Myocyte (in vitro differentiated cells): ENCODE measurements at places on chromosomes 1 and 21.

- no peak for DNase-seq
These were observed 33.9 kb downstream of the LHX9 start for GRCh38 chr1:197951089-197951488.

DNA sequence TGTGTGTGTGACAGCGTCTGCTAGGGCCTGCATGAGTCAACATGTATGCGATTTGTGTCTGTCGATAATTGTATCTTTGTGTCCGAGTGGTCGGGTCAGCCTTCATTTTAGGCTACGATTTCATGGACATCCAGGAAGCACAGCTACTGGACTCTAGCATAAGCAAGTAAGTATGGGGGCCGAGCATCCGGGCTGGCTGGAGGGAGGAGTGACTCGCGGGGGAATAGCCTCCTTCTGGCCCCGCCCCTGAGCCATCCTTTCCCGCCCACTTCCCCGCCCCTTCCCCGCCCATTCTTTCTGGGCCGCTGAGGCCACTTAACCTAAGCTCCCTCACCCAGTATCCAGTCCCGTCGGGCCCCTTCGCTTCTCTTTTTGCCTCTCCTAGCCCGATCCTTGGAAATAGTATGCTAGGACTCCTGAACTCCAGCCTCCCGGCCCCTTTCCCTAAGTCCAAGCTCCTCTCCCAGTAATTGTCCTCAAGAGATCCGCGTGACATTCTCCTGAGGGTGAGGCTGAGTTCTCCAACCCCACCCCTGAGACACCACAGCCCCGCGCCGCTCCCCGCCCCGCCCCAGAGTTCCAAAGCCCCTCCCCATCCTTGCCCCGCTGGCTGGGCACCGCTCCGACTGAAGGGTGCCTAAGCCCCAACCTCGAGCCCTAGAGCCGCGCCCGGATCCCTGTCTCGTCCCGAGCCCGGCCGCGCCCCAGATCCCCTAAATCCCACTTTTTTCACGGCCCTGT, 1.2 kb downstream of the MAP3K6 start:
- DNase-seq = peak; percentile 95

- no peak for DNase-seq
These were observed 699 bp downstream of the ECHDC2 start for GRCh38 chr1:52920791-52921291.

DNA sequence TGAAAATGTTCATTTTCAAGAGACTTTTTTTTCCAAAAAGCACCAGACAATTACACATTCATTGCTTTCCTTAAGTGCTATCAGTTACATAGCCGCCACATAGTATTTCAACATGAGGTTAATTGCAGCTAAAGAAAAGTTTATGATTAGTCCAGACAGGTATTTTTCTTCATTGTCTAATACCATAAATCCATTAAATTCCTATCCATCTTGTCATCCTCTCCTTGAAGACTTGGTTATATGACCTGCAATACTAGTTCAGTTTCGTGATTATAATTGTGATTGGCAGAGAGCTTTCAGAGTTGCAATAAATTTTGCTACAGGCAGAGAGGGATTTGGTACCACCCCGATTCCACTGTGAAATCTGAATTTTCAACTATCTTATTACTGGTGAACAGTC, 437.7 kb downstream of the GPATCH2 start:
- DNase-seq = no peak

- DNase-seq = no peak
These were observed 55.3 kb downstream of the MAN1C1 start for GRCh38 chr1:25671929-25672328.

DNA sequence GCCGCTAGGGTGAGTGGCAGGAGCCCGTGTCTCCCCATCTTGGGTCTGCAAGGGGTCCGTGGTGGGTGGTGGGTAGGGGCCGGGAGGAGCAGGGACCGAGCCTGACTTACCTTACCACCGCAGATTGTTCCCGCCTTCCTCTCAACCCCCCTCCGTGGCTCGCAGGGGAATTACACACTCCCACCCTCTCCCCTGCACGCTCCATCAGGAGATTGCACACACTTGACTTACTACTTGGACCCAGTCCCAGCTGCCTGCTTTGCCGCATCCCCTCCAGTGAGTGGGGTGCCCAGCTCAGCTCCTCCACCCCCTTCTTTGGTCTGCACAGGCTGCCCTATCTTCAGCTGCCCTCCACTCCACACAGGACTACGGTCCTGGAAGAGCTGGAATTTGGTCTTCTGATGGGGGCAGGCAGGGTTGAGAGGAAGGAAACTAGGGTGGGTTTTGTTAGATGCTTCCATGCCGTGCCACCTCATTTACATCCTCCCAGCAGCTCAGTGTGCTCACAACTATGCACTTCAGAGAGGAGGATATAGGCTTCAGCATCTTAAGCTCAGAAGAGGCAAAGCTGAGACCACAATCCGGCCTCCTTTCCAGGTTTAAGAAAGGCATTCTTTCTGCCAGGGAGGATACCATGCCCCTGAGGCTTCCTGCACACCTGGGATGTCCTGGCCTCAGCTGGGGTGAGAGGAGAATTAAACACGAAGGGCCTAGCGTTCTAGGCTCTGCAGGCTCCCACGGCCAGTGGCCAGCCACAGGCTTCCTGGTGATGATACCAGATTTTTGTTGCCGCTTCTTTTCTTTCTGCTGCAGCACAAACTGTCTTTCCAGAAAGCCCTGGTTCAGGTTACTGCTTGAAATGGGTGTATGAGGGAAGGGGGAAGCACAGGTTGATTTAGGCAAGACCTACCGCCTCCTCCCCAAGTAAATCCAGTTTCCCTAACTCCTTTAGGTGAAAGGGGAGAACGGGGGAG, 2.3 kb downstream of the KCNC4 start:
- no peak for DNase-seq

DNA sequence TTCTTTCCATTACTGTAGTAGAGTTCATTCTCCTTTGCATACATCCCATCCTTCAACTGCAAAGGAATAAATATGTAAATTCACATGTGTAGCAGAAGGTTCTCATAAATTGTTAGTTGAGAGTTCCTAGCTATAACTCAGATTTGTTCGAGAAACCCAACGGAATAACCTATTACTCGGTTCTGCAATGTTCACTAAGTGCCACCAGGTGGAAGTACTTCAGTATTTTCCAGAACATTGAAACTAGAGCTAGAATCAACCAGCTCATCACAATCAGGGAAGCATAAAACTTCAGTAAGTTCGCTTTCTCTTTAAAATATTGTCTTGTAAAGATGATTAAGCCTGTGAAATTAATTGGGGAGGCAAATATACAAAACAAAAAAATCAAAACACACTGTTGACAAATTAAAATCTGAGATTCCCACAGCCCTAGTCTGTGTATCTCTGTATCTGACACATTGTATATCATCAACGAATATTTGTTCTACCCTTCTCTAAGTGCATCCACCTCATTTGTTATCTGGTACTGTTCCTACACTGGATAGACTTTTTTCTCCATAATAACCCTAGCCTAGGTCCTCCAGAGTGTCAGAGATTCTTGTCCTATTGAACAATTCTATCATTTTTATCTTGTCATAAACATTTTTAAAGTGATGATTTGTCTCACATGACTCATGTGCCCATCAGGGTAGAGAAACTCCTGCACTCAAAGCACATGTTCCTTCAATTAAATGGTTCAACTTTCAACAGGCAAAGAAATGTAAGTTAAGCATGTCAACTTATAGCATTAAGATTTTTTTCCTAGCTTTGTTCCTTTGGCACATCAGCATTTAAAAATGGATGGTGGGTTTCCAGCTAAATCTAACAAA, 31.9 kb downstream of the MROH9 start:
- DNase-seq = peak; percentile 62

DNA sequence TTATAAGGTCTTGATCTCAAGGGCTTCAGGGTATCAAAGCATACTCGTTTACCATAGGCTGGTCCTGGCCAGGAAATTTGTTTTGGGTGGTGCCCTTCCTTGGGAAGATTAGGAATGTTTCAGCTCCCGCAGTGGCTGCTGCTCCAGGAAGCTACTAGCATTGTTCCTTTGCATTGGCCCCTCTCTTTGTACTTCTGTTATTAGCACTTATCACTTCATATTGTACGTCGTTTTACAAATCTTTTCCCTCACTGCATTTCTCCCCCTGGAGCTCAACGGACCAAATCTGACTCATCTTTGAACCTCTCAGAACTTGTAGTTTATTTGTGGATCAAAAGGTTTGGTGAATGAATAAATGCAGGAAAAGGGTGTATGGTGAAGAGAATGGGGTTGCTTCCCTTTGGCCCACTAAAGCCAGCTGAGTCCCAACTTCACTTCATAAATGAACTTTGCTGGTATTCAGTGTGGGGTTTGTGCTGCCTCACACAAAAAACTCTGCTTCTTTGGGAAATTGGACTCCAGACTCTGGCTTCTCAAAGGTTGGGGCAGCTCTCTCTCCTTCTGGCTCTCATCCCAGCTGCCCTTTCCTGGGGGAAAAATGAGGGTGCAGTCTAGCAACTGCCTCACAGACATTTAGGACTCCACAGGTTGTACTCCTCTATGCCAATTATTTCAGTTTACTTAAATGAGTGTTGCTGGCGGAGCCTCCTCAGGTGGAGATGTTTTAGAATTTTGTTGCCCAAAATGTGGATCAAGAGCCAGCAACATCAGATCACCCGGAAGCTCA, 5.9 kb downstream of the GNAT2 start:
- DNase-seq = no peak

DNA sequence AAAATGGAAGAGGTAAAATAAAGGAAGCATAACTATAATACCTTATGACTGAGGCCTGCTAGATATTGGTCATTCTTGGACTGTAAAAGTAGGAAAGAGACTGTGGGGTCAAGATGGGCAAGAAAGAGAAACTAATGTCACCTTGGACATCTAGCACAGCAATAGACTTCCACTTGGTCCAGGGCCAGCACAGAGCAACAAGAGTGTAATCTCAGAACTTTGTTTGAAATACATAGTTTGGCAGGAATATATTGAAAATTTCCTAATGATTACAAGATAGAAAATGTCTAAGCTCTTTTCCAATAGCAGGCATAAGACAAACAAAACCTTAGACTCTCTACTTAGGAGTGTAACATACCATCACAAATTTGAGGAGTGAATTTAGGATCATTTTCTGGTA, 4.6 kb downstream of the LRRC8C start:
- DNase-seq = no peak

DNA sequence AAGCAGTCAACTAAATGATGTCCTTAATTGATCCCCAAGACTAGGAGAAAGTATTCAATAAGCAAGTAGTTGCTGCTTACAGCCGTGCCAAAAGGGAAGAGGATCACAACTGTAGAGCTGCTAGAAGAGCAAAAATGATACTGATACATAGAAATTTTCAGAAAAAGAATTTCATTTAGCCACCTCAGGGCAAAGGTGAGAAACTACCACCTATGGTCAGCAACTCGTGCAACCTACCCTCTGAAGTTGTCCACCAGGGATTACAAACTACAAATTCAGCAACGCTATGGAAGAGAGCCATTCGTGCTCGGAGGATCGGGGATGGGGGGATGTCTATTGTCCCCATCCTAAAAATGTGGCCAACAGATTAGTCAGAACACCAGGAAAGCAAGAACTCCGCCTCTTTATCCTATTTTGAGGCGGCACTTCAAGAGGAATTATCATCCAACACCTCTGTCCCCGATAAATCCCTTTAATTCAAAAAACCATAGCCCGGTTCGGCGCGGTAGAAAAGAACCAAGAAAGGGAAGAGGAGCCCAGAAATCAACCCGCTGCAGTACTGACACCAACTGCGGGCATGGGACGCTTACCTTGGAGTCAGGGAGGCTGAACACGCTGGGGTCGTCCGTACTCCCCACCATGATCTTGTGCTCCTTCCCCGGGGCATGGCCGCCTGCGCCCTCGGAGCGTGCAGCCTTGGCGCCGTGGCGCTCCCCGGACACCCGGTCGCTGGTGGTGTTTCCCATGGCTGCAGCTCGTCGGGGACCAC, 687 bp downstream of the PRKAB2 start:
- DNase-seq = peak; percentile 20

- no peak for DNase-seq
These were observed 17.0 kb upstream of the PIGC start for GRCh38 chr1:172460887-172461315.

DNA sequence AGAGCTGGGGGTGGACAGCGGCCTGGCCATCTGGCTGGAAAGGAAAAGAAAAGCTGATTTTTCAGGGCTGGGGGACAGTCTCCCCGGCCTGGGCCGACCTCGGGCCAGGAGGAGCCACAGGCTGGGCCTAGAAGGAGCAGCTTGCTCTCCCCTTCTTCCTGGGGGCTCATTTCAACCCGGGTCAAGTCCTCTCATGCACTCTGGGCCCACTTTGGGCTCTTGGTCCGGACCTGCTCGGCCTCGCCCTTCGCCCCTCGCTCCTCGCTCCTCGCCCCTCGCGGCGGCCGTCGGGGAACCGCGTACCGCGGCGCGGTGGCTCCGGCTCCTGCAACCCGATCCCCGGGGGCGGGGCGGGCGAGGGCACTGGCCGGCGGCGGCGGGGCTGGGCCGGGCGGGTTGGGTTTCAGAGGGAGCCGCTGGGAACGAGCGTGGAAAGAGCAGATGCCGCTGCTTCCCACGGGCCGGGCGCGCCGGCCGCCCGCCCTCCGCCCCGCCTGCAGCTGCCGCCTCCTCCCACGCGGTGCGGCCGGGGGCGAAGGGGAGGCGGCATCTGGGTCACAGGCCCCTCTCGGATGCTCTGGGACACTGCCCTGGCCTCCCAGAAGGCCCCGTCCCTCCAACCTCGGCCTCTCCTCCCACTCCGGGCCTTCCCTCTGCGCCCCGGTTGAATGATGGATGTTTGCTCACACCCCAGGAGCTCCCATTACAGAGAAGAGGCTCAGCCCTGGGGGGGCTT, 6.6 kb downstream of the HEYL start:
- DNase-seq = peak; percentile 91

DNA sequence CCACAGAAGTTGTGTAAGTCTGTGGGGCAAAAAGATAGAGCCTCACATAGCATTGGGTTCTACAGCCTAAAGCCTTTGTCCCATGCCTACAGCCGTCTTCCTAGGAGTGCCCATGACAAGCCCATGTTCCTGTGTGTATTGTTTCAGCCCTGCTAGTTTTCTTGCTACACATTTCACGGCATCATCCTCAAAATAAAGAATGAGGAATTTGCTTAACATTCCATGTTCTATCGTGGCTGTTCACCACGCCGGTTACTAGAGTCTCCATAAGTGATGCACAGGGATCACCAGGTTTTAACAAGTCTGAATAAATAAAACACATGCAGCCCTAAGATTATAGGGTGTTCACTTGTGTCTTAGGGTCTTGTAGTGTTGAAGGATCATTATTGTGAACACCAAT, 87.4 kb upstream of the NGF start:
- no peak for DNase-seq

- no peak for DNase-seq
These were observed 29.6 kb downstream of the KIAA0040 start for GRCh38 chr1:175162955-175163354.

GRCh38 chr1:239979456-239979855, 112.2 kb upstream of the FMN2 start:
- DNase-seq = no peak

DNA sequence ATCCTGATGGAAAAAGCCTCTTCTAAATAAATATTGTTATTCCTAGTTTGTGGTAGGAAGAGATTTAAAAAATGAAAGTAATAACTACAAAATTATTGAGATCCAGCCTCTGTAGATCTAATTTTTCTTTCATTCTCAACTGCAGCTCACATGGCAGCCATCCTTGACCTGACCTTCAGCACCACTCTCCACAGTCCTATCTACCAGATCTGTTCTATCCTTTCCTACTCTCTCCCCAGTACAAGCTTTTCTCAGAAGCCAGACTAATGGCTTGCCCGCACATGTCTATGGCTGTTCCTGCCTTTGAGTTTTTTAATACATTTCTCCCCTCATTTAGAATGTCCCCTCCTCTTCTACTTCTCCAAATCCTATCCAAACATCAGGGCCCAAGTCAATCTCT, 51.5 kb downstream of the MACO1 start:
- no peak for DNase-seq

GRCh38 chr21:42648606-42649005, 4.8 kb upstream of the PDE9A start:
- DNase-seq = no peak

GRCh38 chr21:45294509-45295291, 7.0 kb upstream of the POFUT2 start:
- DNase-seq = peak; percentile 91
